ENCODE measurements at places on chromosomes 2 and 18. TPM values are rescaled to one million over a fixed set of nuclear protein-coding genes. Genes with fewer than 3 reads are reported as not detected.

CYP27C1 gene
- not detected for total RNA-seq

REG3A gene
- total RNA-seq, result not detected

CFAP65 gene
- total RNA-seq, result 7.6 TPM

GAREM1 gene
- 10.3 TPM for total RNA-seq

LYPD1 gene
- 1.5 TPM for total RNA-seq

SCN9A gene
- total RNA-seq, result 13.6 TPM

RPL37A gene
- 1,974 TPM for total RNA-seq
